ENCODE measurements at places on chromosomes 3 and 15.

DNA sequence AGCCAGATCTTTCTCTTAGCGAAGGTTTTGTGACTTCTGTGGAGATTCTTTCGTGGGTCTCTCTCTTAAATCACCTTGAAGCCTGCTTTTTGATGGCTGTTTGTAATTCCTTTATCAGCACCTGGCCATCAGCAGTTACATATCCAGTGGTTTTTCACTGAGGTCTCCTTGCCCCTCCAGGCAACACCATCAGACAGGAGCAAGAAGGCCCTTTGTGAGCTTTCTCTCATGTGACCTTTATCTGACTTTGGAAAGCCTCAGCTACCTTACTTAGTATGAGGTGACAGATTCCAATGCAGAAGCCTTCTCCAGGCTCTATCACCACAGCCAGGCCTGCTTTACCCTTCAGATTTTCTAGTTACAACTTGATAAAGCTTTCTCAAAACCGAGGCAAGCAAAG lies 30.0 kb upstream of the P3H2 start:
- no peak for DNase-seq

DNA sequence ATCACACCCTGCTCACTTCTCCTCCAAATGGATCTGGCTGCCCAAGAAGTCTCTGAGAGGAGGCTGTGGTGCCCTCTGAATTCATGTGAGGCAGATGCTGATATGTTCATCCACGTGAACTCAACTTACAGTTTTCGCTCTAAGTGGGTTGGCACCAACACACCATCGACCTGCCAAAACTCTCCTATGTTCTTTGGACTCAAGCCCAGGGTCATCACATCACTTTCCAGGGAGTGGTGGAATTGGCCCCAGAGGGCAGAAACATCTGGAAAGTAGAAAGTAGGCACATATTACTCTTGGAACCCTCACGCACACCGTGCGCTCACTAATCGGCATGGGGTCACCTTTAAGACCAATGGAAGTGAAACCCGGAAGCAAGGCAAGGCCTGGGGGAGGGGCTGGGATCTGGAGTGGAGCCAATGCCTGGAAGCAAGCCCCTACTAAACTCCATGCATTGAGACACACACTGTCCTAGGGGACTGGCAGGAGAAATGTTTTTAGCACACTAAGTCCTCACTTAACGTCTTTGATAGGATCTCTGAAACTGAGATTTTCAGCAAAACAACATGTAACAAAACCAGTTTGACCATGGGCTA lies 41.4 kb downstream of the SSUH2 start:
- DNase-seq: no peak

GRCh38 chr3:43194069-43194468 lies 88.2 kb upstream of the POMGNT2 start:
- no peak for DNase-seq

DNA sequence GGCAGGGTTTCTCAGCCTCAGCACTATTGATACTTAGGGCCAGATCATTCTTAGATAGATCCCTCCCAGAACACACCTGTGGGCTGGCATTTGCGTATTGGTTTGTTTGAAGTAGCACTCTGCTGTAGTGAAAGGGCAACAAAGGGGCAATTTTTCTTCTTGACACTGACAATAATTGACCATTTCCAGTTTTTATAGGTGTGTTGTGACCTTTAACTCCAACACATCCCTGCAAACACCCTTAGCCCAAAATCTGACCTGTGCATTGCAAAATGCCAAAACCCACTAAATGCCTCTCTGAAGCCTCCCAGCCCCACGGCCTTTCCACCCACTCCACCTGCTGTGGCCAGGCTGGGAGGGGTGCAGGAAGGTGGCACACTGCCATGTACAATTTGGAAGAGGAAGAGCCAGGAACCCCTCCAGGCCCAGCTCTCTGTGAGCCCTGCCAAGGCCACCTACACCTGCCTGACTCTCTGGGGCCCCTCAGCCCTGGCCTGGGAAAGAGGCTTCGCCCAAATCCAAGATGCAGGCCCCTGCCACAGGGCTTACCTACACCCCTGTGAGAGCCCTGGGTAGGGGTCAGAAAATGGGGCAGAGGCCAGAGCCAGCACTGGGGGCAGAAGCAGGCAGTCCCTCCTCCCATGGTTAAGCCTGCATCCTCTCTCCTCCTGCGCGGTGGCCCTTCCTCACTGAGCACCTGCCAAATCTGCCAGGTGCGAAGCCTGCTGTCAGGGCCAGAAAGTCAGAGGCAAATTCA lies 9.6 kb upstream of the CYP11A1 start:
- no peak for DNase-seq

DNA sequence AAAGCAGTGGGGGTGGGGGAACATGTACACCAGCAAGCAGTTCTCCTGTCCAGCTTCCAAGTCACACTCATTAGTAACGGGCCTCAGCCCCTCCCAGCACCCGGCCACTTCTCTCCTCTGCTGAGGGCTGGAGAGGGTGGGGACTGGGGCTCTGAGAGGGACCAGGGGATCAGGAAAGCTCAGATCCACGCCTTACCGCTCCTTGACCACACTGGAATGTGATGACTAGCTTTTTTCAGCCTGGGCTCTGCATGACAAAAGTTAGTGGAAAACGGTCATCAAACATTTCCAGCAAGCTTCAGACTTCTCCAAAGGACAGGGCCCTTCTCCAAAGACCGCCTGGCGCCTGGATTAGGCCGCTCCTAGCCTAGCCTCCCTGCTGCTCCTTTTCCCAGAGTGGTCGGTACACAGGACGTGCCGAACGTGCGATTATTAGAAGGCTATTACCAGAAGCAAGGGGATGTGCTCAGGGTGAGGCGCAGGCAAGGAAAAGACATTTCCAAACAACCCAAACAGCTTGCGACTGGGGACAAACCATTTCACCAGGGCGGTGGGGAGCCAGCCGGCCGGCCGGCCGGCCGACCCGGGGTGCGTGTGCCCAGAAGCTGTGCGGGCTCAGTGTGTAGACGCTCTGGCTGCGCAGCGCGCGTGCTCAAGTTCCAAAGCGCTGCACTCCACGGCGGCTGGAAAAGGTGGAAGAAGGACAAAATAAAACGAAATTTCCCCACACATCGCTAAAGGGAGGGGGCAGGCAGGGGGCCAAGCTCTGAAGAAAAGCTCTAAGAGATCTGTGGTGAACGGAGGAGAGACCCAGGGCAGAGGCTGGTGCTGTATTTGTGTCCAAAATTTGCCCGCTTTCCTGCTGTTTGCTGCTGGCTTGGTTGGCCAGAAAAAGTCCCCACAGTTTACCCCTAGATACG lies 51.0 kb upstream of the SSR3 start:
- peak; percentile 28 for DNase-seq

DNA sequence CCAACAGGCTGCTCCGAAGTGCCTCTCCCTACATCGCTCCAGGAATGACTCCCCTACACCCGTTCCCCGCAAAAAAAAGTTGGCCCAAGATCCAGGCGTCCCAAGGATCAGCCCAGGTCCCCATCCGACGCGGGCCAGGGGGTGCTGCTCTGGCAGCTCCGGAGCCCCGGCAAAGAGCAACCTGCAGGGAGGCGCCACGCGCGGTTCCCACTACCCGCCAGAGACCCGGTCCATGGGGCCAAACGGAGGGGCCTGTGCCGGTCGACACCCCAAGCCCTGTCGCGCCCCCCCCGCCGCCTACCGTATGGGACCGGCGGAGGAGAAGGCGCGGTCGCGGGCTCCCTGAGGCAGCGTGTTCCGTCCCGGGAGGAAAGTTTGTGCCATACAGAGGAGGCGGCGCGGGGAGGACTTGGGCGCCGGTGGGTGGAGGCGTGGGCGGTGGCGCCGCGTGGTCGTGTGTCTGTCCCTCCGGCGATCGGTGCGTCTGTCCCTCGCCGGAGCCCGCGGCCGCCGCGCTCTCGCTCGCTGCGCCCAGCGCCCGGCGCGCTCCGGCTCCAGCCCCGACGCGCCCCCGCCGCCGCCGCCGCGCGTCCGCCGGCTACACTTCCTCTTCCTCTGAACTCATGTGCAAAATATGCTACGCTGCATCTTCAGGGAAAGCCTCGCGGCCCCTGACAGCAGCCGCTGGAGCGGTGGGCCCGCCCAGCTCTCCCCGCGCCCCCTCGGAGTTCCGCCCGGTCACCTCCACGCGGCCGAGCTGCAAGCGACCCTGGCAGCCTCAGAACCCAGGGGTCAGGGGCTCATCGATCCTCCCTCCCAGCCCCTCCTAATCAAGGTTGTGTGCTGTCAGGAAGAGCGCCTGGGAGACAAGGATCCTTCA lies at the start of gene RFTN1:
Gene RFTN1, minus strand, starts transcription at position 559 of the 880 bp plus-strand sequence. CDS start 19,830 bp downstream, outside the sequence.
- DNase-seq: no peak

DNA sequence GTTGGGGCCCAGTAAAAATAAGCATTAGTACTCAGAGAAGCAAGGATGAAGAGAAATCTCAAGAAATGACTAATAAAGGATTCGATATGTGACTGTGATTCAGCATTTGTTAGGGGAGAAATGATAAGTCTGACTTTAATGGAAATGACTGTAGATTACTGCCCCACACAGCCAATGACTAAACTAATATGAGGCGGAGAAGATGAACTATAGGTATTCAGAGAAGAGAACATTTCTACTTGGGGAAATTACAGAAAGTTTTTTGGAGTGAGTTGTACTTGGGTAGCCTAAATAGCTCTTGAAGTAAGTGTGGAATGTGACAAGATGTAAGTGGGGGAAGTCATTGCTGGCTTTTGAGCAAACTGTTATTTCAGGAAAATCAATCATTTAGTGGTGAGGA lies 380.0 kb downstream of the PDCD6IP start:
- no peak for DNase-seq

DNA sequence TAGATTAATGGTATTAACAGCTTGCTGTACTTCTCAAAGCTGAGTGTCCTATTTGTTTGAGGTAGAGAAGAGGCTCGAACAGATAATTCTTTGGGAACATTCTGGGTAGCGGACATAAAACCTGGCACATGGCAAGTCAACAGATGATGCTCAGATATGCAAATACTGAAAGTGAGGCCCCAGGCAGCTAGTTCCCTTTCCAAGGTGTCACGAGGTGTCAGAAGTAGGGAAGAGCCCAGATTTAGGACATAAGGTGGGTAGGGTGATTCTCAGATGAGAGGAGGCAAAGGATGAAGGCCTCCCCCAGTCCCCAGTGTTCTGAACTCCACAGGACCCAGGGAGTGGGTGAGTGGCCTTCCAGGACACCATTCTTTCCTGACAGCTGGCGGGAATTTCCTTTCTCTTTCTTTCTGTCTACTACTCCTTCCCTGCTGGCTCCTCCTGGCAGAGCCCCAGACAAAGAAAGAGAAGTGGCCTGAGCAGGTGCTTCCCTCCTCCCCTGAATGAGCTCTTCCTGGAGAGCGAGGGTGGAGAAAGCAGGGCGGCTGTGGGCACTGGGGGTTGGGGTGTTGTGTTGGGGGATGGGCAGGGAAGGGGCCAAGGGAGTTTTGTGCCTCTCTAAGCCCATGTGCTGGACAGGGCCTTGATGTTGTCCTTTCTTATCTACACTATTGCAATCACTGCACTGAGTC lies 87.5 kb downstream of the CORO2B start:
- no peak for DNase-seq

DNA sequence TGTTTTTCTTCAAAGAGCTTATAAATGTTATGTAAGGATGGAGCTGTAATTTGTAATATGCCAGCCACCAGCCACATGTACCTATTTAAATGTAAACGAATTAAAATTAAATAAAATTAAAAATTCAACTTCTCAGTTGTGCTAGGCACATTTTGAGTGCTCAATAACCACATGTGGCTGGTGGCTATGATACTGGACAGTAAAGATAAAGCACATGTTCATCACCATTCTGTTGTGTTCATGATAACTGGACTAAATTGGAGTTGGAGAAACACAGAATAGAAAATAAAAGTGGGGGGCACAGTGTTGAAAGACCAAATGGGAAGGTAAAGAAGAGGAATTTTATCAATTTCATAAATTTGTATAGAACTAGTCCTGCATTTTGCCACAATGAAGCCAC lies 49.8 kb upstream of the DAZL start:
- DNase-seq: no peak

GRCh38 chr3:118802325-118803095 lies 232.1 kb downstream of the IGSF11 start:
- no peak for DNase-seq

DNA sequence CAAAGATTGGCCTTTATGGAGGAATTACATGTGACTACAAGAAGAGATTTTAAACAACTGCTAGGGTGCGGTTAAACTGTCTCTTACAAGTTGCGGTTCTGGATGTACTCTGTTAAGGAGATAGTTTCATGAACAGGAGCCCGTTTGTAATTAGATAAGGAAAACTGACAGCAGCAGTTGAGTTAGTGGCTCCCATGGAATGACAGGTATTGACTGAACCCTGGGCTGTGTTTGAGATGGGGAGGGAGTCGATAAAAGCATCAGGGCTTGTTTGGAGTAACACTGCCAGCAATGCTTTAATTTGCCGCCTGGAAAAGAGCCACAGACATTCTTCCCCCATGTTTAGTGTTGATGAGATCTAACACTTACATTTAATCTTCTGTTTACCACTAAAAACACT lies 139.9 kb downstream of the ROBO2 start:
- DNase-seq: no peak

DNA sequence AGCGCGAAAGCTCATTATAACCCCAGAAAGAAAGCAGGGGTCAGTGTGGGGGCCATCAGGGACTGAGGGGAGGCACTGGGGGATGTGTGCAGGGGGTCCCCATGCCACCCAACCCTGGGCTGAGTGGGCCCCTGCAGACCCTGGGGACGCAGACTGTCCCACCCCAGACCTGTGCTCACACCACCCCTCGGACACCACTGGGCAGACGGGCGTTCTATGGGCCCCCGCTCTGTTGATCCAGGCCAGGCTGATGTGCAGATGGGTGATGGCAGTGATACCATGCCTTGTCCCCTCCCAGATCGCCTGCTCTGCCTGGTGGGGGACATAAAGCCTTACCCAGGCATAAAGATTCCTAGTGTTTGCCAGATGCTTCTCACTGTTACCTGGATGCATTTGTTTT lies 259.7 kb upstream of the TLE3 start:
- DNase-seq: no peak

- DNase-seq: no peak
These were observed 1.2 kb upstream of the RYK start for GRCh38 chr3:134251731-134252391.

GRCh38 chr15:89051875-89052274 lies 36.4 kb upstream of the ABHD2 start:
- DNase-seq: no peak

DNA sequence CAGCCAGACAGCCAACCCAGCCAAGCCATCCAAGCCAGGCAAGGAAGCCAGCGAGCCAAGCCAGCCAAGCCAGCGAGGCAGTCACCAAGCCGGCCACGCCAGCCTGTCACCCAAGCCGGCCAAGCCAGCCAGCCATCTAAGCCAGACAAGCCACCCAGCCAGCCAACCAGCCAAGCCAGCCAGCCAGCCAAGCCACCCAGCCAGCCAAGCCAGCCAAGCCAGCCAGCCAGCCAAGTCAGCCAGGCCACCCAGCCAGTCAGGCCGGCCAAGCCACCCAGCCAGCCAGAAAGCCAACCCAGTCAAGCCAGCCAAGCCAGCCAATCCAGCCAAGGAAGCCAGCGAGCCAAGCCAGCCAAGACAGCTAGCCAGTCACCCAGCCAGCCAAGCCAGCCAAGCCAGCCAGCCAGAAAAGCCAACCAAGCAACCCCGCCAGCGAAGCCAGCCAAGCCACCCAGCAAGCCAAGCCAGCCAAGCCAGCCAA lies 201.2 kb downstream of the GOLGA6L6 start:
- DNase-seq: no peak

- DNase-seq: peak; percentile 5
These were observed 271.7 kb upstream of the LRRC3B start for GRCh38 chr3:26350853-26351252.

- no peak for DNase-seq
These were observed 34.9 kb downstream of the PPP1R2 start for GRCh38 chr3:195508185-195508584.

GRCh38 chr3:126971891-126972351 lies 11.0 kb upstream of the PLXNA1 start:
- no peak for DNase-seq

GRCh38 chr15:73287019-73287418 lies 81.7 kb downstream of the HCN4 start:
- DNase-seq: no peak

All from RKO (cell line).